ENCODE measurements at places on chromosomes 1 and 21. TPM values are rescaled to one million over a fixed set of nuclear protein-coding genes. Genes with fewer than 3 reads are reported as not detected.

The ZBTB48 gene
- 40.0 TPM for polyA plus RNA-seq

The ROR1 gene
- 31.0 TPM for polyA plus RNA-seq

The KCNA3 gene
- polyA plus RNA-seq, result 0.13 TPM

The HSD3B2 gene
- 1.9 TPM for polyA plus RNA-seq

The HHIPL2 gene
- polyA plus RNA-seq, result 1.2 TPM

The CGN gene
- 49.3 TPM for polyA plus RNA-seq

The C1orf105 gene
- 0.44 TPM for polyA plus RNA-seq

The ABCG1 gene
- polyA plus RNA-seq, result 9.3 TPM

The BMP8B gene
- polyA plus RNA-seq, result 5.1 TPM

The RCC2 gene
- polyA plus RNA-seq, result 107 TPM

The LEFTY2 gene
- polyA plus RNA-seq, result 0.82 TPM

The ZNF695 gene
- 3.7 TPM for polyA plus RNA-seq

The ERG gene
- polyA plus RNA-seq, result 19.8 TPM

The FGR gene
- polyA plus RNA-seq, result 2.8 TPM

The SLAMF8 gene
- 0.91 TPM for polyA plus RNA-seq

The OR2T3 gene
- not detected for polyA plus RNA-seq

The RNU1-3 gene
- not detected for polyA plus RNA-seq

The MAP3K21 gene
- 24.6 TPM for polyA plus RNA-seq

The NBPF11 gene
- 27.9 TPM for polyA plus RNA-seq

The GBP7 gene
- not detected for polyA plus RNA-seq

The ADAM30 gene
- polyA plus RNA-seq, result not detected

The BRINP2 gene
- polyA plus RNA-seq, result 0.14 TPM

The PM20D1 gene
- polyA plus RNA-seq, result 0.67 TPM

The RFX5 gene
- polyA plus RNA-seq, result 45.2 TPM

The ATAD3C gene
- polyA plus RNA-seq, result 5.5 TPM

The GJA5 gene
- 27.2 TPM for polyA plus RNA-seq

The INKA2 gene
- 3.6 TPM for polyA plus RNA-seq

The SYTL1 gene
- 15.7 TPM for polyA plus RNA-seq

The AADACL3 gene
- polyA plus RNA-seq, result not detected

The LRRC39 gene
- 3.3 TPM for polyA plus RNA-seq

The LINGO4 gene
- polyA plus RNA-seq, result 0.03 TPM
